Ascending aorta (tissue), 2 donors: ENCODE measurements at places on chromosomes 1 and 21. TPM values are rescaled to one million over a fixed set of nuclear protein-coding genes. Genes with fewer than 3 reads are reported as not detected.

GRCh38 chr1:119727991-119728390 lies 16.3 kb downstream of the PHGDH start:
- no peak overlapping the region for H3K27ac ChIP-seq
- peaks cover 42% of the 10 kb centered on the region for H3K36me3 ChIP-seq
- no peaks in the 10 kb centered on the region for H3K27me3 ChIP-seq
- no peak overlapping the region for H3K4me3 ChIP-seq

DNA sequence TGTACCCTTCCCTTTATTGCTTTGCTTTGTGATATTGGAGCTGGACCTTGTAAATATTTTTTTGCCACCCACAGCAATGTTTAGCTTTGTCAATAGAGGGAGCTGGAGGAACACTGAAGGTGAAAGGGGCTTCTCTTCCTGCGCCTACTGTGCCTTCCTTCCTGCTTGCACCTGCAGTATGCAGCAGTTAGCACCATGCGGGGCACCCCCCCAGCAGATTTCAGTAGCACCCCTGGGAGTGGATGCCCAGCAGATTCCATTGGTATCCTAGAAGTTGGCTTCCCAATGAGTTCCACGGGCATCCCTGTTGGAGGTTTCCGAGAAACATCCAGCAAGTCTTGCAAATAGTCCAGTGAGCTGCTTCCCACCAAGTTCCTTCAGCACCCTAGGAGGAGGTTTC lies 25.6 kb downstream of the S100A10 start:
- H3K36me3 ChIP-seq, result no peaks in the 10 kb centered on the region
- no peak overlapping the region for H3K27ac ChIP-seq
- DNase-seq, result no peak
- H3K4me1 ChIP-seq, result no peaks in the 10 kb centered on the region
- no peak overlapping the region for H3K4me3 ChIP-seq

DNA sequence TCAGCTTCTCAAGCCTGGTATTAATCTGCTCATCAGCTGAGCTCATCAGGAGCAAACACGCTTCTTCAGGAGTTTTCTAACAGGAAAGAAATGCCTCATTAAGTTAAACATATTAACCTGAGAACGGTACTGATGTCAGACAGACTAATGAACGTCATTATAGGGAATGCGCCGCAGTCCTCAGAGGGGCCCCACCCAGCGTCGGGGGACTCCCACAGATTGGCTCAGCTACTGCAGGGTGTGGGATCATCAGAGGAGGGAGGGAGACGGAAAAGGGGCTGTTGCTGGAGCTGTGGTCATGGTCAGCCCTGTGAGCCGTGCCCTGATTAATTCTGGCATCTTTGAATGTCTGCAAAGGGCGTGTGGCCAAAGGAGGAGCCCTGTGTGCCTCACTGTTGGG lies 348.5 kb downstream of the PTPRU start:
- no peaks in the 10 kb centered on the region for H3K27me3 ChIP-seq
- H3K27ac ChIP-seq, result no peak overlapping the region
- H3K4me3 ChIP-seq, result no peak overlapping the region
- no peaks in the 10 kb centered on the region for H3K36me3 ChIP-seq
- no peak for DNase-seq

GRCh38 chr1:42960566-42961311 lies 2.1 kb upstream of the SLC2A1 start:
- DNase-seq, result no peak
- H3K27ac ChIP-seq, result peak overlapping the region; percentile 93
- H3K4me3 ChIP-seq, result no peak overlapping the region
- no peaks in the 10 kb centered on the region for H3K36me3 ChIP-seq
- no peaks in the 10 kb centered on the region for H3K27me3 ChIP-seq

- peak overlapping the region; percentile 62 for H3K4me3 ChIP-seq
- H3K4me1 ChIP-seq, result no peaks in the 10 kb centered on the region
- H3K36me3 ChIP-seq, result no peaks in the 10 kb centered on the region
- peak; percentile 80 for DNase-seq
Observed at GRCh38 chr1:84944767-84945486, 51.9 kb upstream of the LPAR3 start.

SPRR2D gene
- not detected for total RNA-seq

DPT gene
- 12.3 TPM for total RNA-seq

GRCh38 chr1:118984722-118985639 lies 3.2 kb downstream of the TBX15 start:
- peak overlapping the region; percentile 0 for H3K4me3 ChIP-seq
- DNase-seq, result no peak
- H3K4me1 ChIP-seq, result peaks cover 6% of the 10 kb centered on the region
- no peaks in the 10 kb centered on the region for H3K36me3 ChIP-seq
- H3K27ac ChIP-seq, result no peak overlapping the region

KCNJ15 gene
- total RNA-seq, result 17.5 TPM

GRCh38 chr1:3075666-3076362 lies 6.8 kb downstream of the PRDM16 start:
- peaks cover 26% of the 10 kb centered on the region for H3K4me1 ChIP-seq
- DNase-seq, result no peak
- H3K27me3 ChIP-seq, result no peaks in the 10 kb centered on the region
- H3K27ac ChIP-seq, result peak overlapping the region; percentile 100

- no peak for DNase-seq
- H3K27me3 ChIP-seq, result no peaks in the 10 kb centered on the region
- H3K4me3 ChIP-seq, result no peak overlapping the region
- no peaks in the 10 kb centered on the region for H3K4me1 ChIP-seq
- no peaks in the 10 kb centered on the region for H3K36me3 ChIP-seq
Observed at GRCh38 chr1:3999941-4000735, 100.1 kb upstream of the C1orf174 start.

GRCh38 chr1:229694053-229694693 lies 68.1 kb downstream of the URB2 start:
- H3K4me1 ChIP-seq, result no peaks in the 10 kb centered on the region
- no peaks in the 10 kb centered on the region for H3K27me3 ChIP-seq
- DNase-seq, result no peak
- H3K27ac ChIP-seq, result no peak overlapping the region
- H3K36me3 ChIP-seq, result no peaks in the 10 kb centered on the region
- no peak overlapping the region for H3K4me3 ChIP-seq

KCNE1 gene
- 5.7 TPM for total RNA-seq

KCNK1 gene
- total RNA-seq, result 1.4 TPM

TMPRSS3 gene
- total RNA-seq, result not detected

- no peaks in the 10 kb centered on the region for H3K4me1 ChIP-seq
- DNase-seq, result no peak
- no peaks in the 10 kb centered on the region for H3K27me3 ChIP-seq
- H3K36me3 ChIP-seq, result no peaks in the 10 kb centered on the region
- no peak overlapping the region for H3K4me3 ChIP-seq
- no peak overlapping the region for H3K27ac ChIP-seq
Observed at GRCh38 chr1:153586347-153586746, 20.7 kb upstream of the S100A2 start.

- no peaks in the 10 kb centered on the region for H3K4me1 ChIP-seq
- H3K36me3 ChIP-seq, result no peaks in the 10 kb centered on the region
- H3K4me3 ChIP-seq, result no peak overlapping the region
- DNase-seq, result no peak
- H3K27me3 ChIP-seq, result no peaks in the 10 kb centered on the region
Observed at GRCh38 chr1:81819613-81820012, 18.9 kb downstream of the ADGRL2 start.

- H3K4me1 ChIP-seq, result no peaks in the 10 kb centered on the region
- no peaks in the 10 kb centered on the region for H3K36me3 ChIP-seq
- H3K4me3 ChIP-seq, result no peak overlapping the region
- DNase-seq, result no peak
- no peaks in the 10 kb centered on the region for H3K27me3 ChIP-seq
Observed at GRCh38 chr1:27380224-27380623, 2.9 kb downstream of the CD164L2 start.

DNA sequence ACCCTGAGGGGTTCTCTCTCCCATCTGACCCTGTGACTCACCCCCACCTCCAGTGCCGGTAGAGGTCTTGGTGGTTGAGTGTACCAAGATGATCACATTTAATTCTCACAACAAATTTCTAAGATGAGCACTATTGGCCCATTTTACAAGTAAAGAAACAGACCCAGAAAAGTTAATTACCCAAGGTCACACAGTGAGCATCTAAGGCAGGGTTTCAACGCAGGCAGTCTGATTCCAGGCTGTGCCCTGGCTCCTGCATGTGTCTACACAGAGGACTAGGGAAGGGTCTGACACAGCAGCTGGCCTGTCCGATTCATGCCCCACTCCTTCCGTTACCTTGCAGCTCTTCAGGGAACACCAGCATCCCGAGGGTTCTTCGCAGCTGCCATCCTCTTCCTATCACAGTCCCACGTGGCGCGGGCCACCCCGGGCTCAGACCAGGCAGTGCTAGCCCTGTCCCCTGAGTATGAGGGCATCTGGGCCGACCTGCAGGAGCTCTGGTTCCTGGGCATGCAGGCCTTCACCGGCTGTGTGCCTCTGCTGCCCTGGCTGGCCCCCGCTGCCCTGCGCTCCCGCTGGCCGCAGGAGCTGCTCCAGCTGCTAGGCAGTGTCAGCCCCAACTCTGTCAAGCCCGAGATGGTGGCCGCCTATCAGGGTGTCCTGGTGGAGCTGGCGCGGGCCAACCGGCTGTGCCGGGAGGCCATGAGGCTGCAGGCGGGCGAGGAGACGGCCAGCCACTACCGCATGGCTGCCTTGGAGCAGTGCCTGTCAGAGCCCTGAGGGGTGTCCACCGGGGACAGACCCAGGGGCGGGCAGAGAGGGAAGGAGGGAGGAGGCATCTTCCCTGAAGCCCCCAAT lies 7.5 kb downstream of the NCDN start:
- no peaks in the 10 kb centered on the region for H3K27me3 ChIP-seq
- H3K36me3 ChIP-seq, result peaks cover 38% of the 10 kb centered on the region

- H3K36me3 ChIP-seq, result no peaks in the 10 kb centered on the region
- no peaks in the 10 kb centered on the region for H3K4me1 ChIP-seq
- DNase-seq, result peak; percentile 20
- H3K27me3 ChIP-seq, result no peaks in the 10 kb centered on the region
Observed at GRCh38 chr1:20574686-20575540, 14.0 kb upstream of the CDA start.

SLC30A10 gene
- total RNA-seq, result not detected

DNA sequence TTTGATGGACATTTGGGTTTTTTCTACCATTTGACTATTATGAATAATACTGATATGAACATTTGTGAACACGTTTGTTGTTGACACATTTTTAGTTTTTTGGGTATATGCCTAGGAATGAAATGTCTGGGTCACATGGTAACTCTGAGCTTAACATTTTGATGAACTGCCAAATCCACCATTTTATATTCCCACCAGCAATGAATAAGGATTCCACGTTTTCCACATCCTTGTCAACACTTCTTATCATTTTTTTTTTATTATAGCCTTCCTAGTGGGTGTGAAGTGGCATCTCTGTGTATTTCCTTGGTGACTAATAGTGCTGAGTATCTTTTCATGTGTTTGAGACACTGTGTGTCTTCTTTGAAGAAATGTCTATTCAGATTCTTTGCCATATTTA lies 67.6 kb downstream of the RASAL2 start:
- DNase-seq, result no peak
- no peaks in the 10 kb centered on the region for H3K4me1 ChIP-seq
- no peak overlapping the region for H3K4me3 ChIP-seq
- no peaks in the 10 kb centered on the region for H3K36me3 ChIP-seq
- no peak overlapping the region for H3K27ac ChIP-seq
- H3K27me3 ChIP-seq, result no peaks in the 10 kb centered on the region

CELA3A gene
- total RNA-seq, result not detected

- H3K4me1 ChIP-seq, result no peaks in the 10 kb centered on the region
- no peaks in the 10 kb centered on the region for H3K36me3 ChIP-seq
- no peak overlapping the region for H3K27ac ChIP-seq
- no peak overlapping the region for H3K4me3 ChIP-seq
- DNase-seq, result no peak
Observed at GRCh38 chr1:89355056-89355455, 8.8 kb upstream of the GBP6 start.

- no peak for DNase-seq
- H3K36me3 ChIP-seq, result no peaks in the 10 kb centered on the region
- H3K4me1 ChIP-seq, result no peaks in the 10 kb centered on the region
- H3K27ac ChIP-seq, result no peak overlapping the region
- no peaks in the 10 kb centered on the region for H3K27me3 ChIP-seq
- H3K4me3 ChIP-seq, result no peak overlapping the region
Observed at GRCh38 chr1:84842748-84843231, 50.2 kb downstream of the LPAR3 start.

SPATA17 gene
- total RNA-seq, result not detected

HTR6 gene
- not detected for total RNA-seq

GRCh38 chr1:183844806-183845205 lies 39.9 kb downstream of the RGL1 start:
- H3K27ac ChIP-seq, result no peak overlapping the region
- H3K36me3 ChIP-seq, result no peaks in the 10 kb centered on the region
- H3K27me3 ChIP-seq, result no peaks in the 10 kb centered on the region
- DNase-seq, result no peak

- H3K27me3 ChIP-seq, result no peaks in the 10 kb centered on the region
- H3K4me1 ChIP-seq, result no peaks in the 10 kb centered on the region
- DNase-seq, result no peak
Observed at GRCh38 chr1:70509996-70510876, 99.2 kb downstream of the CTH start.

- DNase-seq, result no peak
- no peaks in the 10 kb centered on the region for H3K36me3 ChIP-seq
- no peaks in the 10 kb centered on the region for H3K27me3 ChIP-seq
- H3K4me1 ChIP-seq, result no peaks in the 10 kb centered on the region
Observed at GRCh38 chr1:167605576-167605975, 24.5 kb upstream of the RCSD1 start.

GRCh38 chr1:183139281-183139942 lies 46.7 kb upstream of the LAMC2 start:
- peaks cover 50% of the 10 kb centered on the region for H3K36me3 ChIP-seq
- H3K27me3 ChIP-seq, result no peaks in the 10 kb centered on the region

GRCh38 chr1:35745124-35745730 lies 24.6 kb downstream of the CLSPN start:
- H3K27ac ChIP-seq, result no peak overlapping the region
- no peaks in the 10 kb centered on the region for H3K27me3 ChIP-seq
- no peak for DNase-seq
- no peaks in the 10 kb centered on the region for H3K36me3 ChIP-seq

GRCh38 chr1:23845163-23845562 lies 19.9 kb upstream of the HMGCL start:
- no peaks in the 10 kb centered on the region for H3K27me3 ChIP-seq
- H3K36me3 ChIP-seq, result peaks cover 32% of the 10 kb centered on the region
- H3K4me1 ChIP-seq, result no peaks in the 10 kb centered on the region
- DNase-seq, result no peak
- H3K27ac ChIP-seq, result no peak overlapping the region

DNA sequence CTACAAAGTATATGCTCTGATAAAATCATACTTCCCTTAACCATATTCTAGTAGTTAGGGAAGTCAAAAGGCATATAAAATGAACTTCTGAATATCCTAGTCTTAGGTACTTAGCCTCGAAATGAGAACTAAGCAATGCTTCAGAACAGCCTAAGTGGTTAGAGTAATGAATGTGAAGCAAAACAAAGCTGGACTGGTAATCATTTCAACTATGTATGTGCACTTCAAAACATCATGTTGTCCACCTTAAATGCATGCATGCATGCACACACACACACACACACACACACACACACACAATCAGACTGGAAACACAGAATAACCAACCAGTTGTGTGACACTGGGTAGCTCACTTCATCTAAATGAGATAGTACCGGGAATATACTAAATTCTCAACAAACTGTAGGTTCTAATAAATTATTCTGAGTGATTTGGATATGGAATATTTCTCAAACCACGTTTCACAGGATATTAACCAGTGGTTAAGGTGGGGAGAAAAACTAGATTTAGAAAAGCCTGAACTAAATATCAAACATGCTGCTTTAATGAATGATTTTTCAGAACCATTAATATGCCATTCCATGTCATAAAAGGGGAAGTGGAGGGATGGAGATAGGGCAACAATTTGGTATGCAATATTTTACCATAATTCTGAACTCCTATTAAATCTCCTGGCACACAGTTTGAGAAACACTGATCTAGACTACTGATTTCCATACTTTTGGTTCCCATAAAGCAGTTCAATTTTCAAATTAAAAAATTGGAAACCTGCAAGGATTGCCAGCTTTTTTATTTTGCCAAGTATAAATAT lies 19.5 kb downstream of the RNF115 start:
- no peaks in the 10 kb centered on the region for H3K4me1 ChIP-seq
- no peaks in the 10 kb centered on the region for H3K36me3 ChIP-seq
- H3K4me3 ChIP-seq, result no peak overlapping the region
- no peak for DNase-seq
